ENCODE measurements at places on chromosomes 7 and 10.

GRCh38 chr7:131011976-131012375 is 278.0 kb upstream of the KLF14 start:
- no peak for DNase-seq

DNA sequence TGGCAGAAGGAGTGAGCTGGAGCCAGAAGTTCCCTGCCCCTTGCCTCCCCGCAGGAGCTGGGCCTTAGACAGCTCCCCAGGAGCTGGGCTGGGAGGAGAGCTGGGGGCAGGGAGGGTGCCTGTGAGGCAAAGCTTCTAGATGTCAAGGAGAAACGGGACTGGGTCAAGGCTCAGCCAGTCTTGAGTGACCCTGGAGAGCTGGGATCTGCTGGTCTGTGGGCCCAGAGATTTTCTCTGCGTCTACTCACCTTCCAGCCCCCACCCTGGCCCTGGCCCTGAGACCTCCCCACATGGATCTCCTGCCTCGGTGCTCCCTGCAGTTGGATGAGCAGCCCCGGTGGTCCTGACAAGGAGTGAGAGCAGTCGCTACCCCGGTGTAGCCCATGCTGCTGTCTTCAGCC is 20.3 kb upstream of the SHH start:
- no peak for DNase-seq

- no peak for DNase-seq
Observed at GRCh38 chr7:42222891-42223290, 14.1 kb downstream of the GLI3 start.

- DNase-seq = no peak
Observed at GRCh38 chr10:21495002-21495751, 30.3 kb downstream of the SKIDA1 start.

Data from urinary bladder (tissue), 4 donors.